A549 (cell line): ENCODE measurements at places on chromosomes 6 and 20. TPM values are rescaled to one million over a fixed set of nuclear protein-coding genes. Genes with fewer than 3 reads are reported as not detected.

DNA sequence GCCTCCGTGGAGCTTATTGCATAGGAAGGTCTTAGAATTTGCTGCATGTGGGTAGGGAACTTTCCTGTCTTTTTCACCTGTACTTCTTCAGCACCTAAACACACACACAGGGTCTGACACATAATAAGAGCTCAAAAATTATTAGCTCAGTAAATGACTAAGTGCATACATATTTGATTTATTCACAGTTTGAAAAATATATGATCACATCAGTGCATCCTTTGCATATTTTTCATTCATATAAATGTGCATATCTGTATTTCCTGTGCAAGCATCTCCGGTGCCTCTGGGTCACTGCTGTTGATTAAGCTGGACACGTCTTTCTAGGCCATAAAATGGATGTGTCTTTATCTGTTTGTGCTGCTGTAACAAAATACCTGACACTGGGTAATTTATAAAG is 234.7 kb downstream of the UST start:
- no peak for DNase-seq

GRCh38 chr6:124495665-124496190 is 466.5 kb upstream of the RNF217 start:
- DNase-seq = no peak

DNA sequence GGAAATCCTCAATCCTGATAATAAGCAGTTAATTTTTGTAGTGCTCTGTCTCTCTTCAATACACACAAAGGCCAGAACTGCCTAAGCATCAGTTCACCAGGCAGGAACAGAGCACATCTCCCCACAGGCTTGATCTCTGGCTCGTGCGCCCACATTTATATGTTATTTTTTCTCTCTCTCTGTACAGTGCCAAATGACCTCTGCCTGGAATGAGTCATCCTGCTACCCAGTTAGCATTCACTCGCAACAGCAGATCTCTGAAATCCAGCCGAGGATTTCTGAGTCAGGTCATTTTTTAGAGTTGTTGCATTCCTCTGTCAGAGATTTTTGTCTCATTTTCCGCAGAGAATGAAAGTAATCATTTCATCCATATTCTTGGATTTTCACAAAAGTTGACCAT is 107.1 kb downstream of the COL12A1 start:
- DNase-seq = peak; percentile 35

- no peak for DNase-seq
Observed at GRCh38 chr6:89530982-89531381, 98.0 kb downstream of the ANKRD6 start.

DNA sequence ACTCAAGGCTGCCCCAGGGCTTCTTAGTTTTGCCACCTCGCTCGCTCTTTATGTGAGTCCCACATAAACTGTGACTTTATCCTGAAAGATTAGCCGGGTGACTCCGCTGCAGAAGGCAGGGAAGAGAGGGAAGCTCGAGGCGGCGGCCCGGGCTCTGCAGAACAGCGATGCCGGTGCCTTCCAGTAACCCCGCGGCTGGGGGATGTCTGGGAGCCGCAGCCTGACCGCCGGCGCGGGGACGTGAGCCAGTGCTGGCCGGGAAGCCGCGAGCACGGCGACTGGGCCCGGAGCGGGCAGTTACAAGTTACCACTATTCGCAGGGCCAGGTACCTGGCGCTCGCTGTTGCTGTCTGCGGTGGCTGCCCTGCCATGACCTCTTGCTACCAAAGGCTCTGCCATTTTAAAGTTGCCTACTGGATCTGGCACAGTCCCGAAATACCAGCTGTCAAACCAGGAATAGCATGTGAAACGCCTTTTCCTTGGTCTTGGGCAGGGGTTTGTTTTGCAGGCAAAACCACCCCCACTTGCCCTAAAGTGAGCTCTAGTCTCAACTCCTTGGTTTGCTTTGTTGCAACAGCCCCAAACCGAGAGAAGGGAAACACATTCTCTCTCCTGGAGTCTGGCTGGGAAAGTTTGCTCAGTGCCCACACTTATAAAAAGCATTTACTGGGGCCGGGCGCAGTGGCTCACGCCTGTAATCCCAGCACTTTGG is 124.0 kb upstream of the SLC2A12 start:
- no peak for DNase-seq

DNA sequence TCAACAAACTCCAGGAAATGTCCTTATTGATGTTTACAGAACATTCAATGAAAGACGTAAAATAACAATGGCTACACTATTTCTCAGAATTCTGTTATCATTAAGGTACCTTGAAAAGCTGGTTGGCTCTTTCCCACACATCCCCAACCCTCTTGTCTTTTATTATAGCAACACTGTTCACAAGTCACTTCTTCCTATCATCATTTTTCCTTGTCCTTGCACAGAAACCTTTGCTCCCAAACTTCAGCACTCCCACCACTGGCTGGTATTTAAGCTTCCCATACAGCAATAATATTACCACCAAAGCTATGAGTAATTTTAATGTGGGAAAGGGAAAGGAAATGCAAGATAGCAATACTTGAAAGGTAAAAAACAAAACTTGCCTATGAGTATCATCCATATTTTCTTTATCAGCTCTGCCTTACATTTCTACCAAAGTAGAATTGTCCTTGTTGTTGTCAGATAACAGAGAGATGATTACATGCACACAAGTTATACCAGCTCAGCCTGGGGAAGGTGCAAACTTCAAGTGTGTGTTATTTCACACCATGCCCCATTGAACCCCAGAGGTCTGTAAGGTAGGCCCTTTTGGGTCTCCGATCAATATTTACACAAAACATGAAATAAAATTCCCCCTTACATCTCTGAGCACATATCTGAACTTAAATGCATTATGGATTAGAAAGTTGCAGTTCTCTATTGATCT is 32.2 kb downstream of the ARHGAP18 start:
- no peak for DNase-seq

Gene GABRR1
- polyA plus RNA-seq = not detected in 3 replicates

Gene ENPP1
- 0.91 to 1.1 TPM (median 0.97 TPM) in 3 replicates for polyA plus RNA-seq

GRCh38 chr20:37948956-37949355 is 46.0 kb downstream of the VSTM2L start:
- DNase-seq = no peak

- no peak for DNase-seq
Observed at GRCh38 chr6:45386501-45386900, 8.8 kb upstream of the SUPT3H start.

Gene WFDC2
- 0.22 TPM in 1 of 3 replicates, not detected in the others for polyA plus RNA-seq

DNA sequence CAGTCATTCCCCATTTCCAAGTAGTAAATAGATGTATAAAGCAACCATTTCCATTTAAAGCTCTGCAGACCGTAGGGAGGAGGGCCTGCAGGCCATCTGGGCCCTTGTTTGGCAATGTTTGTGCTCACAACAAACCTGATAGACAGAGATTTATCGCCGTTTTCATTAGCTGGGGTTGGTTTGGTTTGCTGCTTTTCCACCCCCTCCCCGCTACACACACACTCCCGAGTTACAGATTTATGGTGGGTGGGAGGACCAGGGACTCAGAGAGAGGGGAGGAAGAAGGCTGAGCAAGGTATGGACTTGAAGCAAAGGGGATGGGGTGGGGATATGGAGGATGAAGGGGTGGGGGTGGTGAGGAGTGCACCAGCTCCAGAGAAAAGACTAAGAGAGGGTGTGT is 36.6 kb upstream of the FOXP4 start:
- DNase-seq = no peak

Gene PTCRA
- not detected in 3 replicates for polyA plus RNA-seq

GRCh38 chr6:17169291-17169690 is 67.4 kb downstream of the STMND1 start:
- DNase-seq = no peak

GRCh38 chr6:112113918-112114317 is 26.5 kb downstream of the FAM229B start:
- no peak for DNase-seq

GRCh38 chr6:81808851-81809570 is 56.5 kb upstream of the TENT5A start:
- no peak for DNase-seq

Gene MYT1
- 0.21 to 0.26 TPM (median 0.26 TPM) in 3 replicates for polyA plus RNA-seq

DNA sequence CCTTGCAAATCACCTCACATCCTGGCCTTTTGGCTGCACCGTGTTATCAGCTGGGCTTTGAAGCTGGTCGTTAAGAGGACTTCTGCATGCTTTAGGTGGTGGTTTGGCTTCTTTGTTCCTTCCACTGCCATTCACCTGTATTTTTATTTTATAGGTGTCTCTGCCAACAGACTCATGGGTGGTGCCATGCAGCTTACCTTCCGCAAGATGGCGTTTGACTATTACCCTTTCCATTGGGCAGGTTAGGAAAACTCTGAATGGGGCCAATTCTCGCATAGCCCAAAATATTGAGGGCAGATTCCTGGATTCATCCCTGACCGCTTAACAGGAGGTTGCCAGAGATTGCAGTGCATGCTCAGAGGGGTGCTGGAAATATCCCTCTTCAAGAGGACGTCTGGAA is 32.4 kb downstream of the TAF11 start:
- no peak for DNase-seq

DNA sequence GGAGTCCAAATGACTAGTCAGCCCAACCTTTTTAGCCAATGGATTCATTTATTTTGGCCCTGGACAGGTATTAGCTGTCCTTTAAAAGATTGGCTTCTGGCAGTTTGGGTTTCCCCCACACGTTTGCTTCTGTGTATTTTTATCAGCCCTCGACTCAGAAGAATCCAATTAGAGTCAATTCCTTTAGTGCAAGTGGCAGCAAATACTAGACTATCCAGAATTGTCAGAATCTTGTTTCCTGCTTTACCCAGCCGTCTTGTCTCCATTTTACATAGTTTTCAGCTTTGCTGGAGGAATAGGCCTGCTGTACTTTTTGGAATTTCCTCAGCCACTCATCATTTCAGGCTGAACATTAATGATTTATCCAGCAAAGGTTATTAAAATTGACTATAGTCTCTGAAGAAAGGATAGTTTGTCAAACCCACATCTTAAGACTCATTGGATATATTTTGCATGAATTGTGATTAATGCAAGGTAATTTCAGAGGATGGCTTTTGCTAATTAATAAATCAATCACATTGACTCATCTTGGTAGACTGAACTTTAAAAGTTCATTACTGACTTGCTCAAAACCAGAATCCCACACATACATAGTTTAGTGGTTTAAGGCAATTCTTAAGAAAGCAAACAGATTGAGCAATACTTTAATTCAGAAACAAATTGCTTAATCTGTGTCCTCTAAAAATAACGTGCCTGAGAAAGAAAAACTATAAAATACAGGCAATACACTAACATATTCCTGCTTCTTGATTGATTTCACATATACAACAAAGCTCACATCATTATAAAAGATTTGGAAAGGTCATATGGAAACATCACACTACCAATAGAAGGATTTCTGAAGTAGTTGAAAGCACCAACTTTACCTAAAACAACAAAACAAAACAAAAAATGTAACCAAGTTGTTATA is 62.9 kb upstream of the ZNF217 start:
- no peak for DNase-seq

Gene PGK2
- not detected in 3 replicates for polyA plus RNA-seq

DNA sequence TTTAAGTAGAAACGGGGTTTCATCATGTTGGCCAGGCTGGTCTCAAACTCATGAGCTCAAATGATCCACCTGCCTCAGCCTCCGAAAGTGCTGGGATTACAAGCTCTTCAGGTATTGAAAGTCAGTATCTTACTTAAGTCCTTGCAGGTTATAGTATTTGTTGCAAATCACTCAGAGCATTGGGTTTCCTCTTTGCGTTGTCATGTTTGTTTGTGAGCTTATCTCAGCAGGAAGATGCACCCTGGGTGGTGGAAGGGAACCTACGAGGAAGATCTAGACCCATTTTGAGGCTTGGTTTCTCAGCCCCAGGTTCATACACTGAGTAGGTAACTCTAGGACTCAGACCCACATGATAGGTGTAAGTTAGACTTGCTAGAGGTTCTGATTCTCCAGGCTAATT is 18.6 kb downstream of the MYH7B start:
- no peak for DNase-seq

Gene GTSF1L
- not detected in 3 replicates for polyA plus RNA-seq

DNA sequence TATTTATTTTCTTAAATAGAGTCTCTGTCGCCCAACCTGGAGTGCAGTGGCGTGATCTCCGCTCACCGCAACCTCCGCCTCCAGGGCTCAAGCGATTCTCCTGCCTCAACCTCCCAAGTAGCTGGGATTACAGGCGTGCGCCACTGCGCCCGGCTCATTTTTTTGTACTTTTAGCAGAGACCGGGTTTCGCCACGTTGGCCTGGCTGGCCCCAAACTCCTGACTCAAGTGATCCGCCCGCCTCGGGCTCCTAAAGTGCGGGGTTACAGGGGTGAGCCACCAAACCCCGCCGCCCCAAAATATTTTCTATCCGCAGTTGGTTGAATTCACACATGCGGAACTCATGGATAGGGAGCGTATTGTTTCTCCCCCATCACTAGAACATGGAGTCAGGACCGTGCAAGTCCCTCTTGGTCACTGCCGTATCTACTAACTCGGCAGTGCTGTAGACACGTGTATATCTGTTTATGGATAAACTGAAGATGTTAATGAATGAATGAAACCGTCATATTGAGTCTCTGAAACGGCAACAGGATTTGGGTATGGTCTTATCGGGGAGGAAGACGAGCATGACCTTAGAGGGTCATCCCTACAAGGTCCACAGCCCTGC is 904 bp downstream of the MKKS start:
- no peak for DNase-seq

Gene GSTA3
- not detected in 3 replicates for polyA plus RNA-seq

DNA sequence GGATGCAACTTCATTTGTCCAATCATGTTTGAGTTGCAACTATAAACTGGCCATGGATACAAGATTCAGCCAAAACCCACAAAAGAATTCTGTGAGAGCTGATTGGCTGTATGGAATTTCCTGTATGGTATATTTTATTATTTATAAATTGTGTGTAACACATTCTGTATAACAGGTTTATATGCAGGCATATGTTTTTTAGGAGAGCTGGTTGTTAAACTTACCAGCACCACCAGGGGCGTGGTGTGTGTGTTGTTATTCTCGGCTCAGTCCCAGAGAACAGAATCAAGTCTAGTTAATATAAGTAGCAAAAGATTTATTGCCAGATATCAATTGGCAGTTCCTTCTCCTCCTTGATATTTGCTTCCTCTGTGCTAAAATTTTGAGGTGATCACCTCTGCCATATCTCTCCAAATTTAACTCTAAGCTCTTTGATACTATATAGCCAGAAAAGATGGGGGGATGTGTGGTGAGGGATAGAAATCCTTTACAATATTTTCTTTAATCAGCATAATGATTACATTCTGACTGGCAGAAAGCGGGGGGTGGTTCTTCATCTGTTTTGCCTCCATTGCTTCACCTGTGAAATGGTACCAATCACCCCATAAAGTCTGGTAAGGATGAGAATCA is 22.9 kb downstream of the CNBD2 start:
- peak; percentile 79 for DNase-seq

GRCh38 chr20:63810730-63811490 is 20.2 kb downstream of the ZBTB46 start:
- no peak for DNase-seq
